ENCODE measurements at places on chromosomes 6 and 20.

DNA sequence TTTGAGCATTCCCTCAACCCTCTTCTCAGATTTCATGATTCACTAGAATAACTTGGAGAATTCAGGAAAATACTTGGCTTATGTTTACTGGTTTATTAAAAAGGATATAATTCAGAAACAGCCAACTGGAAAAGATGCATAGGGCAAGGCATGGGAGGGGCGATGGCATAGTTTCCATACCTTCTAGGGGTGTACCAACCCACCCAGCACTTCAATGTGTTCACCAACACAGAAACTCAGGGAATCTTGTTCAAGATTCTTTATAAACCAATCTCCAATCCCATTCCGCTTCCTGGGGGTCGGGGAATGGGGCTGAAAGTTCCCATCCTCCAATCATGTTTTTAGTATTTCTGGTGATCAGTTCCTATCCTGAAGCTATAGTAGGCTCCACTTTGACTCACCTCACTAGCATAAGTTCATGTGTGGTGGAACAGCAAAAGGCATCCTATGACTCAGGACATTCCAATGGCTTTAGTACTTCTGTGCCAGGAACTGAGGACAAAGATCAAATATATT is 164.4 kb downstream of the SIM1 start:
- DNase-seq: no peak

DNA sequence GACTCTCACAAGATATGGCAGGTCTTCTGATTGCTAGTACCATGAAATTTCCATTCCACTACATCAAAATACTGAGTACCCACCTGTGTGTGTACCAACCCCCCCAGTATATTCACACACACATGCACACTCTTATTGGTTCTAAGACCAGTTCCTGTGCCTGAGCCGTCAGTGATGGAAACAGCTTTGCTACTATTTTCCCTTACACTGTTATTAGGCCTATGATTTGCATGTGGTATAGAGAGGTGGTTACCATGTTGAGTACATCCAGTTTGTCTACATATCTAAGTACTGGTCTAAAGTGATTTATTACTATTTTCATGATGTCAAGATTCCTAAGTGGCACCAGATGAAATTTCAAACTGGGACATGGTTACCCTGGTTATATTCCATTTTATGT is 459.9 kb downstream of the BCKDHB start:
- DNase-seq: no peak

DNA sequence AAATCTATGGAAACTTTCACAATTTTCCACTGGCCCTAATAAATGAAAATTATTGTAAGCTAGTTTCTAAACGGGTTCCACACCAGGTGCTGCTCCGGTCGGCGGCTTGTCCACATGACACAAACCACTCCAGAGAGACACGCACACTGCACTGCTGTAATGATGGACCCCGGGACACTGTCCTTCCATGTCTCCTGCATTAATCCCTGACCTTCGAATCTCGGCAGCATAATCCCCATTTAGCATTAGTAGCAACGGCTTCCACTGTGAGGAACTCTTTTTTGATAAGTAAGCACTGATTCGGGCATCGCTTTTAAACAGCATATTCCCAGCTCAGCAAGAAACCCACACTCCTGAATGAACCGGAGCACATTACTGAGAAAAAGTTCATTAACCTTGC is 43.5 kb downstream of the INSM1 start:
- no peak for DNase-seq

- DNase-seq: no peak
These were observed 260.6 kb downstream of the PRL start for GRCh38 chr6:22036275-22036674.

GRCh38 chr6:165718491-165718891 is 55.5 kb upstream of the PDE10A start:
- no peak for DNase-seq

DNA sequence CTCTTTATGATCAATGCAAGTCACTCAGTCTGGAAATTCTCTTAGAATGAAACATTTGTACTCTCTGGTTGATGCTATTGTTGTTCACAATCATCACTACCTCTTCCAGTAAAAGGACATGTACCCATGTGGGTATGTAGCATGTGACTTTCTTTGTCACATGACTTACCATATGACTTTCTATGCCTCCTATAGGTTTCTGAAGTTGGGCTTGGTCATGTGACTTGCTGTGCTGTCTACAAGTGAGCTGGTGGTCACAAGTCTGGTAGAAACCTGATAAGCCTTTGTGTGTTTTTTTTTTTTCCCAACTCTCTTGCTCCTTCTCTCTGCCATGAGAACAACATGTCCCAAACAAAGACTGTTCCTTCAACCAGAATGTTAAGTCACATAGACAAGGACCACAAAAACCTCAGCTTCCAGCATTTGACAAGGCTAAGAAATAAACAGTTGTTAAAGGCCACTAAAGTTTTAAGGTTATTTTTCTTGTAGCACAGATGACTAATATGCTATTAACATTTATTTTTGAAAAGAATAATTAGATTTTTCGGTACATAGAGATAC is 379.2 kb upstream of the SLC35B3 start:
- DNase-seq: no peak

GRCh38 chr6:92201618-92202017 is 1217.7 kb downstream of the EPHA7 start:
- no peak for DNase-seq

- DNase-seq: no peak
These were observed 510.2 kb downstream of the PREX1 start for GRCh38 chr20:48317578-48317977.

- no peak for DNase-seq
These were observed 8.9 kb upstream of the LKAAEAR1 start for GRCh38 chr20:64093013-64093503.

DNA sequence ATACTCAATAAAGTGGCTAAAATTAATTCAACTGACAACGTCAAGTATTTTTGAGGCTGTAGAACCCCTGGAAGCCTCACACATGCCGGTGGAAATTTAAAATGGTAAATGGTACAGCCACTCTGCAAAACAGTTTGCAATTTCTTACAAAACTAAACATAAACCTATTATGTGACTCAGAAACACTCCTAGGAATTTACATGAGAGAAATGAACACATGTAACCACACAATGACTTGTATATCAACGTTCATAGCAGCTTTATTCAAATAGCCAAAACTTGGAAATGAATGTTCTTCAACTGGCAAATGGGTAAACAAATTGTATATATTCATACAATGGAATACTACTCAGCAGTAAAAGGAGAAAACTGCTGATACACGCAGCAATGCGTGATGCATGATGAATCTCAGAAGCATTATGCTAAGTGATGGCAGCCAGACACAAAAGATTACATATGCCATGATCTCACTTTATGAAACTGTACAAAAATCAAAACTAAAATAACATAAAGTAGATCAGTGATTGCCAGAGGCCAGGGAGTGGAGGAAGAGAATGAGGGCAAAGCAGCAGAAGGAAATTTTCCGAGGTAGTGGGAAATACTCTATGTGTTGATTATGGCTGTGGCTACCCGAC is 112.5 kb downstream of the FAM50B start:
- DNase-seq: no peak

GRCh38 chr20:3456648-3457047 is 14.2 kb upstream of the ATRN start:
- DNase-seq: no peak

GRCh38 chr6:34568341-34569201 is 12.4 kb upstream of the SPDEF start:
- DNase-seq: no peak

GRCh38 chr6:96468681-96469224 is 52.9 kb upstream of the UFL1 start:
- DNase-seq: no peak

DNA sequence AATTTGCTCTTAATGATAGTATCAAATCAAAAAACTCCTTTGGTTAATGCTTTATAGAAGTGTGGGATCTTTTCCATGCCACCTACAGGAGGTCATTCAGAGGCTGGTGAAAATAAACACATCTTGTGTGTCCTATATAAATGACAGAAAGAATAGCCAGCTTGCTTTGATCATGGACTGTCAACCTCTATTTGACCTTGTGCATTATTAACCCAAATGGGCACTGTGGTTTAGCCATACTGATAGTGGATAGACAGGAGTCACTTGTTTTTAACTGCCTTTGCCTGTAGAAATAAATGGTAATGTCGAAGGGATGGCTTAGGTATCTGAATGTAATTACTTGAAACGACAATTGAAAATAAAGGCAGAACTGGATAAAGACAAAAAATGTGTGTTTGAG is 123.8 kb downstream of the CDKAL1 start:
- DNase-seq: no peak

DNA sequence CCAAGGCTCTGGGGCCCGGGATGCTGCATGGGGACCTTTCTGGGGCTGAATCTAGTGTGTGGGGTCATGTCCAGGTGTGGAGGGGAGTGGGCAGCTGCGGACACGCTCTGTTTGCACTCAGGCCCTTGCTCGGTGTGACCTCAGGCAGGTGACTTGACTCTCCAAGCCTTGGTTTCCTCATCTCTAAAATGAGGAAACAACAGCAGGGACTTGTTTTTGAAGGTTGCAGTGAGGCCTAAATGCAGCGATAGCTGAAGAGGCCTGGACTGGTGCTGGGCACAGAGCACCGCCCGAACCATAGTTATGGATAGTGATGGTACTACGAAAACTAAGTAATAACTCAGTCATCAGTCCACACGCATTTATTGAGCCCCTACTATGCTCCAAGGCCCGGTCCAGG is 91.8 kb downstream of the NOL4L start:
- DNase-seq: no peak

GRCh38 chr6:138517635-138518034 is 18.3 kb upstream of the NHSL1 start:
- DNase-seq: peak; percentile 18

DNA sequence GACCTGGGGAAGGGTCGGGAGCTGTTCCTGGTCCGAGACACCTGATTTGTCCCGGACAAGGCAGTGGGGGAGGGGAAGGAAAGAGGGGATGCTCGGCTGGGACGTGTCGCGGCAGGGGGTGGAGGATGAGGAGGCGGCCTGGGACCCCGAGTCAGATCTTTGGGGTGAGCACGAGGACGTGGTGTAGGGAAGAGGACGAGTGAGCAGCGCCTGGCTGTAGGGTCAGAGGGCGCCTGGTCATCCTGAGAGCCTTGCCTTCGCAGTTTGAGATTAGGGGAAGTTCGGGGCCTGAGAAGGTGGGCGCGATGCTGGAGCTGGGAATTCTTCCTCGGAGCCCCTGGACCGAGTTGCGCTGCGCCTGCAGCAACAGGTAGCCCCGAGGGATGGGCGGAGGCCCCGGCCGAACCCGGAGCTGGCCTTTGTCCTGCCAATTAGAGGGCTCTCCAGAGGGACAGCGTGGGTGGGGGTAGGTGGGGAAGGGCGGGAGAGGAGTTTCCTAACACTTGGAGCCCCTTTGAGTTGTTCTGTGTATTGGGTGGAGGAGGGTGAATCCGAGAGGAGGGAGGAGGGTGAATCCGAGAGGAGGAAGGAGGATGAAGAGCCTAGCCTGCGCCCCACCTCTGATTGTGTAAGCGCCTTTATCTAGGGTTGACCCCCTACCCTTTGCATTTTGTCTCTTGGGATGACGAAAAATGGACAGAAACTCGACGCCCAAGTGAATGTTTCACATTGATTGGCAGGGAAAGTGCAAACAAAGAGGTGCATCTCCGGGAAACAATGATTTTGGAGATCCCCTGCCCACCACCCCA is 72.0 kb downstream of the SOX4 start:
- DNase-seq: no peak

- no peak for DNase-seq
These were observed 83.5 kb downstream of the FOXO3 start for GRCh38 chr6:108644252-108644651.

GRCh38 chr6:11978169-11978987 is 33.7 kb upstream of the HIVEP1 start:
- no peak for DNase-seq

- no peak for DNase-seq
These were observed 126.4 kb downstream of the CEP57L1 start for GRCh38 chr6:109221543-109222195.

DNA sequence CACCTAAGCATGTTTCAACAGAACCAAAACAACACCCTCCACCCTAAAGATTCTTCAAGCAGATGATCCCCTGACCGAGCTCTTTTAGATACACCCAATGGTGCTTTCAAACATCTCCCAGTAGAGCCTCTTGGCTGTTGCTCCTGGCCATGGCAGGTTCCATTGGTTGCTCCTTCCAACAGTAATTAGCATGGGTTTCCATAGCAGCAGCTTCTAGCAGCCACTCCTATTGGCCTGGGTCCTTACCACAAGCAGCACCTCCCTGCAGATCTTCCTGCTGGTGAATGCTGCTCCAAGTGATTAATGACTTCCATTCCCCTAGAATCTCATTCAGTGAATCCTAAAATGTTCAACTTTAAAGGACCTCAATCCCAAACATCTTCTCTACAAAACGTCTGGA is 13.9 kb downstream of the CCN2 start:
- DNase-seq: no peak

DNA sequence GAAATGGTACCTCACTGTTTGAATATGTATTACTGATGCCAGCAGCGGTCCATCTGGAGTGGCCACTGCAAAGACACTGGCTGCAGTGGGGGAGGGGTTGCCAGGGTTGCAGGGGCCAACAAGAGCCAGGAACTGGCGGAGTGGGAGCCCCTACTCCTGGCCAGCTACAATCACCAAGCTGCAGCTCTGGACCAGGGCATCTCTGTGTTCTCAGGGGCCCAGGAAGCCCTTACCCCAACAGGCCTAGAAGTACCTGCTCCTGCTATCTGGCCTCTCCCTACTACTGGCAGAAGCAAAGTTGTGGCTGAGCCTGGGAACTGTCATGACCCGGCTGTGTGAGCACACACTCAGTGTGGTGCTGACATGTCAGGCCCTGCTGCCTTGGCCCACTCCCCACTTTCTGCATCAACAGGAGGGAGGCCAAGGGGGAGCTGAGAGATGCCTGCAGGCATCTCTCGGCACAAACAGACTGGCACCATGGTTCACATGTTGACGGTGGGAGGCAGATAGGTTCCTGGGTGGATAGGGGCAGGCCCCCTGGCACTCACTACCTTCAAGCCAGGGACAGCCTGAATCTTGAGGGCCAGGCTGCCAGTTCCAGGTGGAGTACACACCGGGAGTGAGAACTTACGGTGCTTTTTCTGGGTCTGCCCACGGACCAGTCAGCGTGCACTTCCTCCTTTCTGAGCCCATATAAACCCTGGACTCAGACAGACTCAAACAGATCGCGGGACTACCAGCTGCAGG is 1188.0 kb downstream of the GRIK2 start:
- no peak for DNase-seq

DNA sequence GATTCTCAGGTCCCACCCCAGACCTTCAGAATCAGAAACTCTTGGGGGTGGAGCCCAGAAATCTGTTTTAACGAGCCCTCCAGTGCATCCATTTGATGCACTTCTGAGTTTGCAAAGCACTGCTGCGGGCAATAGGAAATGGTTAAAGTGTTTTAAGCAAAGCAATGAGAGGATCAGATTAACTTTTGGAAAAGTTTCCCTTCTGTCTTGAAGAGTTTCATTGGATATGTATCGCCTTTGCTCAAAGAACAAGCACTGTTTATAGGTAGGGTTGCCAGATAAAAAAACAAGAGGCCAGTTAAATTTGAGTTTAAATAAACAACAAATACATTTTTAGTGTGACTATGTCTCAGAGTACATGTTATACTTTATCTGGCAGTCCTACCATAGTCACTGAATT is 226.0 kb downstream of the BMP7 start:
- DNase-seq: no peak

- DNase-seq: no peak
These were observed 851.0 kb upstream of the EPHA7 start for GRCh38 chr6:94270091-94270948.

Data from activated CD4-positive, alpha-beta T cell treated with anti-CD3 and anti-CD28 coated beads for 24 hours (primary cell).